ENCODE measurements at places on chromosomes 13 and 19.
A peak's percentile ranks its signal among the peaks of the same experiment; 100 is the strongest.

GRCh38 chr13:39970177-39970846 lies 314.9 kb downstream of the COG6 start:
- DNase-seq = no peak

GRCh38 chr13:98879127-98879520 lies 98.7 kb downstream of the DOCK9 start:
- no peak for DNase-seq

- DNase-seq = no peak
These were observed 112.3 kb downstream of the POSTN start for GRCh38 chr13:37486171-37486681.

DNA sequence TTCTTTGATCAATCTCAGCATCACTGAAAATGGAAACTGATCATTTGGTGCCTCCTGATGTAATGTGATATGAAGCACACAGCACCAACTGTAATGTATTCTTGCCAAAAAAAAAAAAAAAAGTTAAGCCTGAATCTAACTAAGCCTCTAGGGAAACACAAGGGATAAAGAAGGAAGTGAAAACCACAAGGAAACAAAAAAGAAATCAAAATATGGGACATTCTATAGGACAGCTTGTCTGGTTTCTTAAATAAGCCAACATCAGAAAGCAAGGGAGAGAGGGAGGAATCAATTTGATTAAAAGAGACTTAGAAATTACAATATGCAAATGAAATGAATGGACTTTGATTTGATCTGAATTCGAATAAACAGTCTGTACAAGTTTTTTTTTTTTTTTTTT lies 20.6 kb upstream of the METTL21C start:
- no peak for DNase-seq

DNA sequence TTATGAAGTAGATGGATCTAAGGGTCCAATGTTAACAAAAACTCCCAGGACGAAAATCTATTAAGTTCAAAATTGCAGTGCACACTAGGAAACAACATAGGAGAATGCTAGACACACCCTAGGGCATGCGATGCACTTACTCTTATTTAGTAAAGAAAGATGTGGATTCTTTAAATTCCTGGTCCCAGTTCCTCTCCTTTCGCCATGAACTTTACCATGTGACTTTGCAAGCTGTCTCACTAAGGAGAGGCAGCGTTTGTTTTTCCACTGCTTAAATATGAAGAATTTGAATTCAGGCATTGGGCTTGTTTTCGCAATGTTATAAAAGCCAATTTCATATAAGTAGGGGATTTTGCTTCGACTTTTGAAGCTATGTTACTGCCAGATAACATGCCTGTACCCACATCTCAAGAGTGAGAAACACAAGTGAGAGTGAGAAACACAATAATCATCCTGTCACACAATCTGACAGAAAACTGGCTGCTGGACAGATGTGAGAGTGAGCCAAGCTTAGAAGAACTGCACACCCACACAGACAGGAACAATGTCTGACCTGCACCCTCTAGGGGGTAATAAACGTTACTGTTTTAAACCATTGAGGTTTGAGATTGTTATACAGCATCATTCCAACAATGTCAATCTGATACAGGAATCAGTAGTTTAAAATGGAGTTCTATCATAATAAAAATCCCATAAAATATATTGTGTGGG lies 1308.4 kb downstream of the SLITRK5 start:
- peak; percentile 41 for DNase-seq

DNA sequence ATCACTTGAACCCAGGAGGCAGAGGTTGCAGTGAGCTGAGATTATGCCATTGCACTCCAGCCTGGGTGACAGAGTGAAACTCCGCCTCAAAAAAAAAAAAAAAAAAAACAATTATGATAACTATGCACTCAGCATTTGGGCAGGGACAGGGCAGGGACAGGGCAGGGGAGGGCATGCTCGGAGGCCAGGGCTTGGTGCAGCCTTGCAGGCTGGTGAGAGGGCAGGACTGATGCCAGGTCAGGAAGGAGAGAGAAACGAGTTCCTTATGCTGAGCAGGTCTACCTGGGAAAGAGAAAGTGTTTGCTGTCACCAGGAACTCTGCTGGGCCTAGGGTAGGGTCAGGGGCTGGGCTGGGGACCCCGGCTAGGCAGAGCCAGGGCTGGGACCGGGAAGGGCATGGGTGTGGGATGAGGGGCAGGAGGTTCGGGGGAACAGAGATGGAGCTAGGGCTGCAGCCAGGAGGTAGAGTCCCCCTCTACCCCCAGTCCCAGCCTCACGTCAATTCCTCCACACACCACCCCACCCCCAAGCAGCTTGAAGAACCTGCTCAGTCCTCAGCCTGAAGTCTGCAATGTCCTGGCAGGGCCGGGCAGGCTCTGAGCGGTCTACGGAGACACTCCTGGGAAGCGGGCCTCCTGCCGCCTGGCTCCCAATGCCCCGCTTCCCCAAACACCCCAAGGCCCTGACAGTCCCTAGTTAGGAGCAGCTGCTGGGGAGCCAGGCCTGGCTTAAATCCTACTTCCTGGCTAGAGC lies 2.8 kb downstream of the FXYD3 start:
- DNase-seq = no peak

- DNase-seq = no peak
These were observed 45.3 kb upstream of the PCDH9 start for GRCh38 chr13:67275351-67275960.

GRCh38 chr13:94175076-94175475 lies 304.4 kb downstream of the DCT start:
- DNase-seq = no peak

All from ELR (cell line).